Right cardiac atrium (tissue), 5 donors: ENCODE measurements at places on chromosomes 3 and 15.

- DNase-seq = no peak
These were observed 40.3 kb upstream of the SCN5A start for GRCh38 chr3:38689774-38690173.

GRCh38 chr3:52109611-52110301, 44.5 kb downstream of the POC1A start:
- peak; percentile 47 for DNase-seq

- no peak for DNase-seq
These were observed 86.7 kb downstream of the IQSEC1 start for GRCh38 chr3:12986521-12986920.

- DNase-seq = no peak
These were observed 26.7 kb downstream of the KCNMB2 start for GRCh38 chr3:178562947-178563232.

DNA sequence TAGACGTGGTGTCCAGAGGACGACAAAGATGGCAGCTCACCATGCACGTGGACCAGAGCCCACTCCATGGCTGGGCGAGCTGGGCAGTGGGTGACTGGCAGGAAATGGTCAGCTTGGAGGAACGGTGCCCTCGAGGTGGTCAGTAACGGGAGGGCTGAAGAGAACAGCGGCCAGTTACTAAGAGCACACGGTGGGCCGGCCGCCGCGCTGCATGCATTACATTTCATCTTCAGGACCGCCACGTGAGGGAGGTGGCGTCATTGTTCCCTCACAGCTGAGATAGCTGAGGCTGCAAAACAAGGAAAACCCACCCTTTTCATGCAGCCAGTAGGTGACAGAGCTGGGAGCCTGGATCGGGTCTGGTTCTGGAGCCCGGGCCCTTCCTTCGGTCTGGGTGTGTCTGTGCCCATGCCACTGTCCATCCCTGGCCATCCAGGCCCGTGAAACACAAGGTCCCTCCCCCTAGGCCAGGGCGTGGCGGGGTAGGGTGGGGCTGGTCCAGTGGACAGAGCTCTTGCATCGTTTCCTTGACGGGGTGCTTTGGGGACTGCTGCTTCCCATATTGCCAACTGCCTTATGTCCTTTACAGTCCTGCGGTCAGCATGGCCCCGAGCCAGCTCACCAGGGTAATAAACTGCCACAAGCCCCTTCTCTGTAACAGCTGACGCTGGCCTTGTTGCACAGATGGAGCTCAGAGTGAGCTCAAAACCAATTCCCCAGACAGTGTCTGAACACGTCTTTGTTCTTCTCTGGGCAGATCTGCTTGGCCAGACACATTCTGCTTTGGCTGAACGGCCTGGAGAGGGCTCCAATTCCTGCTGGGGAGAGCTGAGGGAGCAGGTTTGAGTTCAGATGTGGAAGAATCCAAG, 51.8 kb downstream of the RGMA start:
- DNase-seq = peak; percentile 90

- peak; percentile 94 for DNase-seq
These were observed 80.3 kb downstream of the CPN2 start for GRCh38 chr3:194270627-194271459.

DNA sequence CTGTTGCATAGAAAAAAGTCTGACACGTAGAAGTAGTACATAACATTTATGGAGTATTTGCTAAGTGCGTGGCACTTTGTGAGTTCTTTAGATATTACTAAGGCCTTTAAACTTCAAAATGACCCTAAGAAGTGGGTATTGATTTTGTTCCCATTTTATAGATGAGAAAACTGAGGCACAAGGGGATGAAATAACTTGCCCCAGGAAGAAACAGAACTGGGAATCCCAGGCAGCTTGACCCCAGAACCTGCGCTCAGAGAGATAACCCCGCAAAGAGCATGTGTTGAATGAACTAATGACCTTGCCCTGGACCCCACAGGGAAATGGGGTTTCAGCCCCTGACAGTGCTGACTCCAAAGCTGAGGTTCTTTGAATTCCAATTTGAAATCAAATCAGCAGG, 30.5 kb upstream of the CCDC174 start:
- no peak for DNase-seq

- DNase-seq = no peak
These were observed 15.5 kb downstream of the LRRC3B start for GRCh38 chr3:26638113-26638512.

DNA sequence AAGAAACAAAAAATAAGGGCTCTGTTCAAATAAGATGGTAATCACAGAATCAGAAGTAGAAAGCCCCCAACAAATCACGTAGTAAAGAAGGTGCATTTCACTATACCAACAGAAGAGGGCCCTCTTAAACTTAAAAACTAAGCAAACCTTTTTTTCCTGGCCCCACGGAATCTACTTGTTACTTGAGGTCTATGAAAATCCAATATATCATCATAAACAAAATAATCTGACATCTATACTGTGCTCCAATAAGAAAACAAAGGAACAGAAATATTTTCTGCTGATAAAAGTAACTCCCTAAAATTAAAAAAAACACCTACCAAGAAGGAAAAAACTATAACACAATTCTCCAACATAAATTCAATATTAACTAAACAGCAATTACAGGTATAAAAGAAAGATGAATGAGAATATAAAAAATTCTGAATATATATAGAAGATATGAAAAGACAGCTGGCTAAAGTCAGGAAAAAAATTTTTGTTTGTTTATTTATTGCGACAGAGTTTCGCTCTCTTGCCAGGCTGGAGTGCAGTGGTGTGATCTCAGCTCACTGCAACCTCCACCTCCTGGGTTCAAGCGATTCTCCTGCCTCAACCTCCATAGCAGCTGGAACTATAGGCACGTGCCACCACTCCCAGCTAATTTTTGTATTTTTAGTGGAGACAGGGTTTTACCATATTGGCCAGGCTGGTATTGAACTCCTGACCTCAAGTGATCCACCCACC, 81.8 kb downstream of the CLASP2 start:
- no peak for DNase-seq

- no peak for DNase-seq
These were observed 115.0 kb downstream of the RAP2B start for GRCh38 chr3:153277029-153277428.

- DNase-seq = peak; percentile 66
These were observed 683 bp upstream of the CPEB1 start for GRCh38 chr15:82647835-82648256.

DNA sequence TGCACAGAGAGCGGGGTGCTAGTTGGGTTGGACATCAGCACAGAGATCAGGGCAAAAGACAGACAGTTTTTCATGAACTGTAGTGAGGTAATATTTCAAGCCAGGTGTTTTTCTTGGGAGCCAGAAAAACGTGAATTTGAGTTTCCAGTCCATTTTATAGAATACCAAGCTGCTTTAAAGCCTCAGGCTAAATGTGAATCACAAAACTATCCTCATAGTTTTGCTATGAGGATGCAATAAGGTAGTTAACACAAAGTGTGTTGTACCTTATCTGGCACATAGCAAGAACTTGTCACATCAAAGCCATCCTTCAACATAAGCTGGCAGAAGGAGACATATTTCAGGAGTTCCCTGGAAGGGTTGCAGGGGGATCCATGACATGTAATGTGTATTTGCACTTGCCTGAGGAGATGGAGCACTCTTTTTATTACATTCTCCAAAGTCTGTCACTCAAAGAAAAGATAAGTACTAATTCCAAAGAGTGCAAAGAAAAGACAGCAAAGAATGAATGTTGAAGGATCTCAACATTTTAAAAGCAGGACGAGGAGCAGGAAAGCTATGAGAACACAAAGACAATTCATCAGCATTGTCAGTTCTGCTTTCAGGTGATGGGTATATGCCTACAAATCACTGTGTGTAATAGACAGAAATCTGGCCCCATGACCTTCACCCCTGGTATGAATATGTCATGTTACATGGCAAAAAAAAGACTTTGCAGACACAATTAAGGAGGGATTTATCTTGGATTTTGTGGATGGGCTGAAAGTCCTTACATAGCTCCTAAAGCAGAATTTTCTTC, 1046.4 kb downstream of the NTRK3 start:
- DNase-seq = no peak

DNA sequence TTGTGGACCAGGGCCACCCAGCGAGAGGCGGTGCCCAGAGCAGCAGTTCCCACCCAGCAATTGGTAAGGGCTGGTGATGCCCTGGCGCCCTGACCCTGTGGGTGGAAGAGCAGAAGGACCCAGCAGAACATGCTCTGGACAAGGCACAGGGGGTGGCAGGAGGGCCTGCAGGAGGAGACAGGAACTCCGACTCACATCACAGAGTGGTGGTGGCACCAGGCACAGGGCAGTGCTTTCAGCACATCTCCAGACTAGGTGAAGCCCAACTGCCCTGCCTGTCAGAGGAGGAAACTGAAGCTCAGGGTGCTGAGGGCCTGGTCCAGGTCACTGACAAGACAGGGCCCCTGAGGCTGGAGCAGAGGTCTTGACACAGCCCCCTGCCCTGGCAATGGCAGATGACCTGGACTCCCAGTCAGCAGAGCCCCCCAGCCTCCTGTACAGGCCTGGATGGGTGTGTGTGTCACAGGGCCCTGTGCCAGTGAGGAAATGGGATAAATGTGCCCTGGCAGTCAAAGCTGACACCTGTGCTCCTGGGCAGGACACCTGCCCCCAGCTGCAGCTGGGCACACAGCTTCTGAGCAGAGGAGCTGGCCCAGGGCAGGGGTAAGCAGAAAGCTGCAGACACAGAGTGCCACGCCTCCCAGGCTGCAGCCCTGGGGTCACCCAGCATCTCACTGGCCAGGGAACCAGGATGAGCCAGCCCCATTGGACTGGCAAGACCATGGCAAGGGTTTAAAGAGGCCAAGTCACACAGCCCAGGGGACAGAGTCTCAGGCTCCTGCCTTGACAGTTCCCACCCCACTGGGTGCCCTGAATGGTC, 11.4 kb downstream of the KLF15 start:
- DNase-seq = no peak

GRCh38 chr3:11367143-11367693, 95.0 kb downstream of the ATG7 start:
- DNase-seq = peak; percentile 58

GRCh38 chr3:115851571-115851970, 228.3 kb downstream of the GAP43 start:
- no peak for DNase-seq

DNA sequence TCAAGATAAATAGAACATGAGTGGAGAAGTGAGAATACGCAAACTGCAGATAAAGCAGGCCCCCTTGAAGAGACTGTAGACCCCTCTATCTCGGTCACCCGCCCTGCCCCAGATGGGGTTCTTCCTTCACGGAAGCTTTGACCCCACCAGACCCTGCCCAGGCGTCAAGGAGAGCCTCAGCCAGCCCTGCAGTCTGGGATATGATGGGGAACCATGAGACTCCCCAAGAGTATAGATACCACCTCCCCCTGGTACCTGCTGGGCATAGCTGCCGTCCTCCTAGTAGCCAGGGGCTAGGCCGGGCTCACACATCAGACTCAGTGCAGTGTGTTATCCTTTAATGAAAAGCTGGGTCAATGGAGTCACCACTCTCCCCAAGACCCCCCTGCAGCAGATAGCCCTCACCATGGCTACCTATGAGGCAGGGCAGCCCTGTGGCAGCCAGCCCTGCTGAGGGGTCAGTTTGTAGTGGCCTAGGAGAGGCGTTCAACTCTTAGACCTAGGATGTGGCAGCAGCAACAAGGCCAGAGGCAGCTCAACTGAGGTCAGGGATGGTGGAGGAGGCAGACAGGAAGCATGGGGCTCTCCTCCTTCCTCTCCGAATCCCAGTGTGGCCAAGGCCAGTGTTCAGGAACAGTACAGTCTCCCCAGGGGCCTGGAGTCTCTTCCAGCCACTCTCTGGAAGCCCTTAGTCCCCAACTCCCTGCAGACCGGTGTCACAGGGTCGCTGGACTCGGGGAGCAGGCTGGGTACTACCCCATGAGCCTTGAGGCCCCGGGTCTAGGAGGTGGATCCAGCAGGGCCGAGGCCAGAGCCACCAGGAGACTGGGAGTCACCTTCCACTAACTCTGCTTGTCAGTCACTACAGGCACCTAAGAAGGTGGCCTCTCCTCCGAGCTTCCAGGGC, 26.1 kb downstream of the PLXNB1 start:
- no peak for DNase-seq

- DNase-seq = no peak
These were observed 20.1 kb downstream of the FAM3D start for GRCh38 chr3:58646503-58646902.

DNA sequence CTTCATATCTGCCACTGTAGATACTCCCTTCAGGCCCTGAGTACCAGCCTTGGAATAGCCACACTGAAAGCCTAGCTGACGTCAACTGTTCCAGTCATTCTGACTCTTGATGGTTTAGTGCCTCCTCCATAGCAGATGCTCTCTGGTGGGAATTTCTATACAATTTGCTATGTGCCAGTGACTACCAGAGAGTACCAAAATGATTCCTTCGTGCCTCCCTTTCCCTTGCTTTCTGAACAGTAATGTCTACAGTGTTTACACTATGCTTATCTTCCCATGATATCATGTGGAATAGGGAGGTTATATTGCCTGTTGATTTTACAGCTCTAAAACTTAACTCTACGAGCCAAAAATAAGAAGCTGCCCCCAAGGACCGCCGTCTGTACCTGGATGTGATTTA, 109.7 kb upstream of the GMNC start:
- DNase-seq = no peak

DNA sequence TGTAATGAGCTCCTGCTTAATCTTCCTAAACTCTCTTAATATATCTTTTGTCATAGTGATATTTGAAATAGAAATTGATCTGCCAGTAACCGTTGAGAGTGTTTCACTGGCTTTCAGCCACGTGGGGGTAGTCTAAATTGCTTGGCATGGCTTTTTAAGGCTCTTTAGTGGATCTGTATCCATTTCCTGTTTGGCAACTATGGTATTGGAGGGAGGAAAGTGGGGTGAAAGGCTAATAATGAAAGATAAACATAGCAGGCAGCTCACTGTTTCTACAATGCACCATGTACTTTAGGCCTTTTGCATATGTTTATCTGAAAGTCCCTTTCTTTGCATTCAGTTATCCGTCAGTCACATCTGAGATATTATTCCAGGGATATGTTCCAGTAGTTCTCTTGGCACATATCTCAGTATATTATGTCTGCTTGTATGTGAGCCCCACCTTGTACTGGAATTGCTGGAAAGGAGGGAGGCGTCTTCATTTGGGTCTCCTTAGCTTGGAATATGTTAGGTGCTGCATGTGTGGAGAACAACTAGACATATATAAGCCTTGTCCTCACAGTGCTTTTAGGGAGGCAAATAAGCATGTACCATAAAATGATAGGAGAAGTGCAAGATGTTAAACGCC, 10.8 kb downstream of the TOPAZ1 start:
- DNase-seq = no peak

GRCh38 chr3:12195231-12195630, 36.5 kb upstream of the TIMP4 start:
- DNase-seq = no peak

- DNase-seq = no peak
These were observed 126.7 kb downstream of the FOXP1 start for GRCh38 chr3:71456826-71457225.

DNA sequence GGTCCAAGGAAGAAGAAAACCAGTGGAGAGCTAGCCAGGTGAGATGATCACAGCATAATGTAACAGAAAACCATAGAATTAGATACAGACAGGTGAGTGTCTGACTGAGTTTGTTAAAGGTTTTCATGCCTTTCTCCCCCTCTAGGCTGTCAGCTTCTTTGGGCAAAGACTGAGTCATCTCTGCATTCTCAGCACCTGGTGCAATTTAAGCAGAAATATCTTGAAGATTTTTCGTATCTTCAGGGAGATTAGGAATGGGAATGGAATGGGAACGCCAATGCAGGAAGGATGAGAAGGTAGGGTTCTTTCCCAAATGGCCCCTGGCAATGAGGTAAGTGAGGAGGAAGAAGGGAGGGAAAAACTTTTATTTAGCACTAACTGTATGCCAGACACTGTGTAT, 122.0 kb upstream of the SLC7A14 start:
- no peak for DNase-seq
